ENCODE measurements at places on chromosomes 4 and X.

DNA sequence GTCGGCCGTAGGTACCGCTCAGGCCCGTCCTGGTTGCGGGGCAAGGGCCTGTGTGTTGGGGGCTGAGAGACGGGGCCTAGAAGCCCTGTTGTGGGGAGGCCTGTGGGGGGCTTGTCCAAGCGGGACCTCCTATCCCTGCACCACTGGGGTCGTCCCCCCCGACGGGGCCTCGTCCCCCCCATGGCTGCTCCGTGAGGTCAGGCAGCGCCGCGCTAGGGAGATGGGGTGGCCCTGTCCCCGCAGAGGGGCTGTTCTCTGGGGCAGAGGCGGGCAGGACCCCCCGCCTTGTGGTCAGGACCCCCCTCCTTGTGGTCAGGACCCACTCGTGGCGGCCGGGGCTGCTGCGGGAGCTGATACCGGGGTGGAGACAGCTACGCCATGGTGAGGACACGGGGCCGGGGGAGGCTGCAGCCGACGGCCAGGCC, 12.1 kb upstream of the GTPBP6 start:
- peaks cover 1% of the 10 kb centered on the region for H3K27me3 ChIP-seq
- H3K27ac ChIP-seq: no peak overlapping the region
- no peaks in the 10 kb centered on the region for H3K4me1 ChIP-seq
- H3K4me3 ChIP-seq: no peak overlapping the region

- no peaks in the 10 kb centered on the region for H3K27me3 ChIP-seq
- no peaks in the 10 kb centered on the region for H3K36me3 ChIP-seq
- no peaks in the 10 kb centered on the region for H3K4me1 ChIP-seq
- no peak for DNase-seq
Measured at GRCh38 chr4:53497487-53498244, 93.6 kb downstream of the LNX1 start.

DNA sequence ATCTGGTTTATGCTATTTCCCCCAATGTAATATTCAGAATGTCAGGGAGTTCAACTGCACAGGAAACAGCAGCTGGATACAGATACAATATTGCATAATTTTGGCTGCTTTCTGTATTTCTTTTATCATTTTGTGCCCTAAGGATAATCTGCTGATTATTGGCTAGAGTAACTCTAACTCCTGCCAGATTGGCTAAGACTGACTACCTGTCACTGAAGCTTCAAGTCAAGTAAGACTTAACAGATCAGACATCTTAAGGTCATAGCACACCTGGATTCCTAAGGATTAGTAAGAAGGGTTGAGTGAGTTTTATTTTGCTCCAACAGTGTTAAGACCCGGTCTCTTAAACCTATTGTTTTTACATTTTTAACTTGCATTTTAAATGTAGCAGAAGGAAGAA, 136.8 kb downstream of the KLF8 start:
- H3K4me3 ChIP-seq: peak overlapping the region; percentile 8
- no peak for DNase-seq
- peak overlapping the region; percentile 9 for H3K27ac ChIP-seq
- H3K27me3 ChIP-seq: no peaks in the 10 kb centered on the region
- H3K4me1 ChIP-seq: peaks cover 39% of the 10 kb centered on the region

DNA sequence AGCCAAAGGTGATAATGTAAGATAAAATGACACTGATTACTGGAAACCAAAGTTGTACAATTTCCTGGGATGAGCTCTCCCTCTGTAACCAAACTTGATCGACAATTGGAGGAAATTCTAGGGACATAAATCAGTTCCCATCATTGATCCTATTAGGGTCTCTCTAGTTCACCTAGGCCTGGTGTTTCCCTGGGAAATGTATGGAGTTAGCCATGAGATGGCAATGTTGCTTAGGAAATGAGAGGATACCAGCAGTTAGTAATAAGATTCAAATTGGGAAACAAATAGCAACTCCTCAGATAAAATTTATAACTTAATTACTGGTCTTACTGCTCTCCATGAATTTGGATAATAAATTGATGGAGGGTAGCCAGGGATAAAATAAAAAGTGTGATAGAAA, 52.2 kb downstream of the SPATA18 start:
- H3K27ac ChIP-seq: no peak overlapping the region
- H3K4me3 ChIP-seq: no peak overlapping the region
- no peak for DNase-seq
- H3K27me3 ChIP-seq: no peaks in the 10 kb centered on the region

- no peaks in the 10 kb centered on the region for H3K36me3 ChIP-seq
- H3K4me1 ChIP-seq: no peaks in the 10 kb centered on the region
Measured at GRCh38 chrX:12360383-12360782, 222.1 kb downstream of the FRMPD4 start.

DNA sequence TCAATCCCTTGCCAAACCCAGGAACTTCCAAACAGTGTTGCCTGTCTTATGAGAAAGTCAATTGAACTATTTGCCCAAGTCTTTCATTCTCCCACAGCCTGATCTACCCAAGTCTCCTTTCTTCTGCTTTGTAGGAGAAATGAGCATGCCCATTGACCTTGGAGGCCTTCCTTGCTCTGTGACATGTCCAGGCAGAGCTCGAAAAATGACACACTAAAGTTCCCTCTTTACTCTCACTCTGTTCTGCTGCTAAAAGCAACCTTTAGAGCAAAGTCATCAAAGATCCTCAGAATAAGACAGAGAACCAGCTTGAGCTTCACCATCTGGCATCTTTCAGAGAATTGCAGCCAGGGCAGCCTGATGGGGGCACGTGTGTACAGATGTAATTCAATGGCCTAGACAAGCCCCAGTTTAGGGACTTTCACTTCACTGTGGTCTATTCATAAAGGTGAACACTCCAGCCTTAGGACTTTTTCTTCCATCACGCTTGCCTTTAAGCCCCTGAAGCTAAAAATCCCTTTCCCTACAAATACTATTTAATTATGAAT, 136.4 kb downstream of the AMELX start:
- no peak overlapping the region for H3K4me3 ChIP-seq
- no peaks in the 10 kb centered on the region for H3K36me3 ChIP-seq
- no peak overlapping the region for H3K27ac ChIP-seq

GRCh38 chr4:117137145-117137544, 51.8 kb upstream of the TRAM1L1 start:
- H3K36me3 ChIP-seq: no peaks in the 10 kb centered on the region
- no peak for DNase-seq
- no peaks in the 10 kb centered on the region for H3K27me3 ChIP-seq
- no peak overlapping the region for H3K4me3 ChIP-seq
- H3K27ac ChIP-seq: no peak overlapping the region

GRCh38 chrX:152640034-152640818, 2.5 kb downstream of the GABRQ start:
- H3K4me1 ChIP-seq: no peaks in the 10 kb centered on the region
- H3K27me3 ChIP-seq: peaks cover 31% of the 10 kb centered on the region
- no peak overlapping the region for H3K4me3 ChIP-seq

DNA sequence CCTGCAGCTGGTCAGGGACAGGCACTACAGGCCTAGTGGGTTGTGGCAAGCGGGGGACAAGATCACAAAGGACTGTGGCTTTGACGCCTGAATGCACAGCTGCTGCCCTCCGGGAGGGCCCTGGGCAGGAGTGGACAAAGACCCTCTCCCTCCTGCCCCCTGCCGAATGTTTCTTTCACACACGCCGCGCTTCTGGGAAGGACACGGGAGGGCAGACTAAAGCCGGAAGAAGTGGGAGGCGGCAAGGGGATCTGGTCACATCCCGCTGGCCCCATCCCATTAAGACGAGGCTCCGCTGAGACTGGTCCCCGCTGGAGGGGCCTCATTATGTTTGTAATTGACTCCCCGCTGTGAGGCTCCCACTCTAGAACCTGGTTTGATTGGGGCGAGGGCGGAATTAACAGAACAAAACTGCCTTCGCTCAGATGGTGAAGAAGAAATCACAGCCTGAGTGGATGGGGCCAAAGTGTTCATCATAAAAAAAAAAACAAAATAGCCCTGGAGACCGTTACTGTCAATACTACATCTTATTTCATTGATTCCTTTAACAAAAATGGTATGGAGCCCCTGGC, 37.8 kb upstream of the PSAPL1 start:
- H3K36me3 ChIP-seq: no peaks in the 10 kb centered on the region
- H3K27me3 ChIP-seq: peaks cover 5% of the 10 kb centered on the region
- no peak overlapping the region for H3K4me3 ChIP-seq
- H3K4me1 ChIP-seq: no peaks in the 10 kb centered on the region

DNA sequence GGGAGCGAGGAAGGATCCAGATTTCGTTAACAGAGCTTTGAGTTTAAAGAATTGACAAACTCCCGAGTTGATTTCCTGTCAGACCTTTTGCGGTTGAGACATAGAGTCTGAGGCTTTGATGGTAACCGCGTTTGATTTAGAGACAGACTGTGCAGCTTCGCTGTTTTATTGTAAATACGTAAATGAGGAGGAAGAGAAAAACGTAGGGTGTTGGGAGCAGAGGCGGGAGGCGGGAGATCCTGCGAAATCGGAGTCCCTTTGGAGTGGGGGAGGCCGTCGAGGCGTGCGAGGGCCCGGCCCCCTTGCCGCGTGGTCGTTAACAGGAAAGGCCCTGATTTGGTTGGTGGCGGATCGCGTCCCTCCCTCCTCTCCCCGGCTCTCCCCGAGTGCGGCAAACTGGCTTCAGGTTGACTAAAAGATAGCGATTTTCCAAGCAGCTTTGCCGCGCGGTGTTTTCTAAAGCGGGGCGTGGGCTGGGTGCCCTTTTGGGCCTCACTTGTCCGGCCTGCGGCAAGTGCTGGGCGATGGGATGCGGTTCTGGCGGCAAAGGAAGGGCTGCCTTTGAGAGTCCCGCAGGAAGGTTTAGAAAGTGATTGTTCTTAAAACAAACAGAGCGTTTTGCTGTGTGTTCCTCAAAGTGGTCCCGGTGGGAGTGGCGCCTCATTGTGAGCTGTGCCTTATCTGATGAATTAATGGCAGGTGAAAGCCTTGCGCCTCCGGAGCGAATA, 857 bp downstream of the SCML1 start:
- peaks cover 46% of the 10 kb centered on the region for H3K27me3 ChIP-seq
- no peak overlapping the region for H3K27ac ChIP-seq
- peak overlapping the region; percentile 69 for H3K4me3 ChIP-seq
- DNase-seq: peak; percentile 12

DNA sequence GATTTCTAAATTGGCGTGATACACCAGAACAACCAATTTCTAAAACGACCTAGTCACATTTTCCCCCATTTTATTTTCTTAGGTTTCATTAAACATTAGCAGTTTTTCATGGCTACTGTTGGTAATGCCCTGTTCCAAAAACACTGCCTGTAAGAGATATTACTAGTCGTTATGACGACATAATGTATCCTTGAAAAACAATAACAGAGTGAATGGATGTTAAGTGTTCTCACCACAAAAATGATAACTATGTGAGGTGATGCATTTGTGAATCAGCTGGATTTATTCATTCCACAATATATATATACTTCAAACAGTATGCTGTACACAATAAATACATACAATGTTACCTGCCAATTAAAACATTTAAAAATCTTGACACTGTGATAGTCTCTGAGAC, 1147.6 kb upstream of the PCDH10 start:
- no peaks in the 10 kb centered on the region for H3K4me1 ChIP-seq
- H3K36me3 ChIP-seq: no peaks in the 10 kb centered on the region
- no peak overlapping the region for H3K27ac ChIP-seq
- no peak for DNase-seq

DNA sequence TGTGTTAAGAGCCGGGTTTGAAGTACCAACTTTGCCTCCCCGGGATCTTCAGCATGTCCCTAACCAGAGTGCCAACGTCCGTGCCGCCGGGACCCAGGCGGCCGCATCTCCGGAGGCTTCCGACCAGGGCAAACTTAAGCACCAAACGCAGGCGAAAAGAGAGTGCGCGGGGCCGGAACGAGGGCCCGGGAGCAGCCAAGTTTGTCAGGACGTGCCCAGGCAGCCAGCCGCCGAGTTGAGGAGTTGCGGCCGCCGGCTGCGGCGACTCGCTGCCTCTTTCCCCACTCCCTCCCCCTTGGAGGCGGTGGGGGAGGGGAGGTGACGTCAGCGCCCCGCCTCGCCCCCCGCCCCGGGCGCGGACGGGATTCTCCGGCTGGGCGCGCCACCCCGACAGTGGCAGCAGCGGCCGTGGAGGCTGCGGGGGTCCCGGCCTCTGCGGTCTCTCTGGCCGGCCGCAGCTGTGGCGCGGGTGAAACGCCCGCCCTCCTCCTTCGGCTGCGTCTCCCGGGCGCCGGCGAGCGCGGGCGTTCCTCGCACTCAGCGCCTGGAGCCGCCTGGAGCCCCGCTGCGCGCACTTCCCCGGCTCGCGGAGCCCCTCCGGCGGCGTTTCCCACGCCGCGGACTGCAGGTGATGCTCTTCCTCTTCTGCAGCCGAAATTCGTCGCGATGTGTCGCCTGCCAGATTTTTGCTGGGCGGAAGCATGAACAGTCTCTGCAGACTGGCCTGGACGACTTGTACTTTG, 2.9 kb upstream of the FAT1 start:
- no peaks in the 10 kb centered on the region for H3K36me3 ChIP-seq
- peak overlapping the region; percentile 33 for H3K4me3 ChIP-seq
- no peak for DNase-seq
- H3K4me1 ChIP-seq: no peaks in the 10 kb centered on the region
- peaks cover 52% of the 10 kb centered on the region for H3K27me3 ChIP-seq
- no peak overlapping the region for H3K27ac ChIP-seq

- DNase-seq: no peak
- no peaks in the 10 kb centered on the region for H3K27me3 ChIP-seq
- peaks cover 44% of the 10 kb centered on the region for H3K36me3 ChIP-seq
- peaks cover 2% of the 10 kb centered on the region for H3K4me1 ChIP-seq
Measured at GRCh38 chr4:1992468-1993168, 16.2 kb downstream of the NELFA start.

GRCh38 chrX:21700275-21700674, 42.1 kb upstream of the KLHL34 start:
- H3K36me3 ChIP-seq: no peaks in the 10 kb centered on the region
- H3K4me3 ChIP-seq: no peak overlapping the region
- no peak for DNase-seq
- no peaks in the 10 kb centered on the region for H3K4me1 ChIP-seq
- H3K27me3 ChIP-seq: no peaks in the 10 kb centered on the region

GRCh38 chrX:123093792-123094191, 90.3 kb upstream of the GRIA3 start:
- no peaks in the 10 kb centered on the region for H3K4me1 ChIP-seq
- H3K27ac ChIP-seq: no peak overlapping the region
- no peaks in the 10 kb centered on the region for H3K36me3 ChIP-seq
- H3K4me3 ChIP-seq: no peak overlapping the region
- H3K27me3 ChIP-seq: no peaks in the 10 kb centered on the region
- DNase-seq: no peak

DNA sequence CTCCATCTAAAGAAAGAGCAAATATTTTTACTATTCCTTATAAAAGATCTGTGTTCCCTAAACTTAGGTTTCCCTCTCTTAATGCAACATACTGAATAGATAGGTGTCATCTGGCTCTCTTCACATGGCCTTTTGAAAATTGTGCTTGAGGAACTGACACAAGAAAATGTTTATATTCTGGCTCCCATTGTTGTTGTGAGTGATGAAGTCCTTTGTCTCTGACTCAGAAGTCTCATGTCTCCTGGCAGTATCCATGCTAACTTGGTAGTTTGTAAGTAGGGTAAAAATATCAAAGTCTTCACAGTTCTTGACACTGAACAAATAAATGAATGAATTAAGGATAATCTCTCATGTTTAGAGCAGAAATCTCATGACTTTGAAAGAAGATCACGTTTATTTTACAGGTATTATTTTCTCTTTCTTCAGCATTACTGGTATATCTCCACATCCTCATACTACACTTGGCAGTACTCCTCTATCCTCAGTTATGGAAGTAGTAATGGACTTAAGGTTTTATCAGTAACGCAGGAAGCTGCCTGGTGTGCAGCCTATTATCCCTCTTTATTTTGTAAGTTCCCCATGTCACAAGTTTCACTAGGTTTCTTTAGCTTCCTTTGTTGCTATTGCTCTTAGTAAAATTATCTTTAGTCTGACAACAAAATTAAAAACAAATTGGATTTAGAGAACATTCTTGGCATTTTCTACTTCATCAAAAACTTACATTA, 14.2 kb upstream of the PABPC4L start:
- no peaks in the 10 kb centered on the region for H3K27me3 ChIP-seq
- H3K27ac ChIP-seq: no peak overlapping the region
- no peak overlapping the region for H3K4me3 ChIP-seq
- no peaks in the 10 kb centered on the region for H3K36me3 ChIP-seq
